ENCODE measurements at places on chromosomes 3 and 15.

GRCh38 chr15:51322621-51323296 lies 15.6 kb downstream of the CYP19A1 start:
- DNase-seq, result no peak

- no peak for DNase-seq
Observed at GRCh38 chr3:6220447-6220846, 640.5 kb upstream of the GRM7 start.

DNA sequence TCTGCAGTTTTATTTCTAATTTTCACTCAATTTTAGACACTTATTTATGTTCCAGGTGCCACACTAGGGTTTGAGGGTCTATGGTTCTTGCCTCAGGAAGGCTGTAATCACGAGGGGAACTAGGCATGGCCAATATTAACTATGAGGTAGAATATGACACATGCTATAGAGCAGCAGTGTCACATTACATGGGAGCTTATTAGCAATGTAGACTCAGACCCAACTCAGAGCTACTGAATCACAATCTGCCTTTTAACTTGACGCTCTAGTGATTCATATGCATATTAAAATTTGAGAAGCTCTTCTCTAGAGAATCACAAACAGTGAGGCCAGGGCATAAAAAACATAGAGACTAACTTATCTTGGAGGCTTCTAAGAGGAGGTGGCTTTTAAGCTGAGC lies 32.8 kb upstream of the MRPL3 start:
- no peak for DNase-seq

GRCh38 chr15:81562986-81563385 lies 189.0 kb upstream of the TMC3 start:
- no peak for DNase-seq

DNA sequence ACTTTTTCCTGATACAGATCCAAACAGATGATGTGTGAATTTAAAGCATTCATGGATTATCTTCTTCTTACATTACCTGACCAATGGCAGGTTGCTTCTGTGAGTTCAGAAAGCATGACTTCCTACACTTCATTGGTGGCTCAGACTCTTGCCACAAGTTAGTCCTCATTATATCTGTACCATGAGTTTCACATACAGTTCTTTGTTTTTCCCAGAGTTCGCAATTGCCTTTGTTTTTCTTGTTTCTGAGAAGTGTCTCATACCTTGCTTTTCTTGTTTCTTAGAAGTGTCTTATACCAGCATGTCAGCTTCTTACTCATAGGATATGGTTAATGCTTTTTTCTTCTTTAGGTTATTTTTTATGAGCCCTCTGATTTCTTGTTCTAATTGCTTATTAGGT lies 133.8 kb upstream of the TLE3 start:
- DNase-seq, result no peak

DNA sequence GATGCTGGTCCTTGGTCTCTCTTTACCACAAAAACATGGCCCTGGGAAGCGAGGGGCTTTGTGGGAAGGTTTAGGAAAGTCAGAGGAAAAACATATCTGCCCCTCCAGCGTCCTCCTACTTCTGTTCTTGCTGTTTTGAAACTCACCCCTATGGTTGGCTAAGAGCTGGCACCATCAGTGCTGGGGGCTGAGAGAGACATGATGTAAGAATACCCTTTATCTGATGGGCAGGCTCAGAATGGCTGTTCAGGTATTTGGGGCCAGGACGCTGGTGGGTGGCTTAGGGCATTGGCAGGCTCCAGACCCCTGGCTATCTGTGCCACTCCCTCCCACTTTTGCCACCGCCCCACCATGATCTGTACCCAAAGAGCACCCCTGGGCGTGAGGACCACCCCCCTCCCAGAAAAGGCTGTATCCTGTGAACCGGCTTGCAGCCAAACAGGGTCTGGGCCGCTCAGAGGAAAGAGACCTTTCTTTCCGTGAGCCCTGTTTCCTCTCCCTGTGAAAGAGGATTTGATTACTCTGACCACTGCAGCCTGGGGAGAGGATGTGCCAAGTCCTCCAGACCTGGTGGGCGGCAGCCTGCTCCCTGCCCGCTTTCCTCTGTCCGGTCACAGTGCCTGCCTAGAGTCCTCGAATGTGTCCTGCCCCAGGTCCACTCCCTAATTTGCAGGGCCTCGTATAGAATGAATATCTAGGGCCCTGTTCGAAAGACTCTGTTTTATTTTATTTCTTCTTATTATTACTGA lies 61.3 kb upstream of the SLC6A6 start:
- DNase-seq, result no peak
